ENCODE measurements at places on chromosomes 1 and 21.

- DNase-seq, result no peak
Measured at GRCh38 chr1:89605692-89606091, 27.2 kb upstream of the LRRC8C start.

DNA sequence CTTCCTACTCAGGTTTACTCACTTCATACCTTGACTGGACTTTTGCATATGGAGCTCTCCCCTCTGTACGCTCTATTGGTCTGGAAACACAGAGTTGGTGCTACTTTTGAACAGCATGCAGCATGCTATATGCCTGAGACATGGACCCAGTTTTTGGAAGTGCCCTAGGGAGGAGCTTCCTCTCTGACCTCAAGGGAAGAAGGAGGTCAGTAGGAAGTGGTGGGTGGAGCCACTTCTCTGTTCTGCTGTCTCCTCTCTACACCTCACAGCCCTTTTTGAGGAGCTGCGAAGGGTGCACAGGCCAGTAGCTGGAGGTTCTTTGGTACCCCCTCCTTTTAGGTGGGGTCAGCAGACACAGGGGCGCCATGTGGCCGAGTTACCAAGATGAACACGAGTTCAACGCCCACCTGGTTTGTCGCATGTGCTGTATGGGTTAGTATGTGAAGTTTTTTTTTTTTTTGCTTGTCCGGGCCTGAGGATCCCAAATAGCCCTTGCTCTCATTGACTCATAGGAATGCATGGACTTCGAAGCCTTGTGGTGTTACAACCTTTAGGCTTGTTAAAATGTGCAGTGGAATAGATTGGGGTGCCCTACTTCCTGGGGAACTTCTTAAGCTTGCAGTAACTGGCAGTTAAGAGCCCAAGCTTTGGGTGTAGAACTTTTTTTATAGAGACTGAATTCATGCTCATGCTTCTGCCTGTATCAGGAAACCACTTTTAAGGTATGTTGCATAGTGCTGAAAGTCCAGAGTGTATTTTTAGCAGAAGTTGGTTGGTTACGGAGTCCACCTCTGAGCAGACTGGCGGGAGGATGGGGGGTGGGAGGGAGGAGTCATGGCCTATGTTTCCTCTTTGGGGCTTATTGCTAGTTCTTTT lies 10.7 kb downstream of the MACF1 start:
- no peak for DNase-seq

DNA sequence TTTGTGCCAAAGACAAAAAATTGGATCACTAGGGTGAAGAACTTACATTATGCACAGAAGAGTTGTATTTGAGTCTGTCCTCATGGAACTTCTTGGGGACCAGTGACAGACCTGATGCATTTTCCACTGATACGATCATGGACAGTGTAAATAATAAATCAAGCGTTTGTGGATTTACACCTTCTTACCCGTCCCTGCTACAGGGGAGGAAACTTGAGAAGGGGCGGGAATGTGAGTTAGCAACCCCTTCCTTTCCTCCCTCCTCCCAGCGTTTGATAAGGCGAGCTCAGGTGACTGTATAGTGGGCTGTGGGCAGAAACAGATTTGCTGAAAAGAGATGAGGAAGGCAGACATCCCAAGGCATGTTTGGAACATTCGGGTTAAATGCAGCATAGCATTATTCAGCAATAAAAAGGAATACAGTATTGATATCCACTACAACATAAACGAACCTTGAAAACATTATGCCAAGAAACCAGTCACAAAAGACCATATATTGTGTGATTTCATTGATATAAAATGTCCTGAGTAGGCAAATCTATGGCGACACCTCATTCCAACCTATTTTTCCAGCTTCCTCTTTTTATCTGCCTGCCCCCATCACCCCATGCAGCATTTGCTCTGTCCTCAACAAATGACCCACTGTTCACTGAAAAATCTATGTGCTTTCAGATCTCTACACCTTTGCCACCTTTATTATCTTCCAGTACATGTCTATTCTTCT lies 128.7 kb downstream of the ZZZ3 start:
- DNase-seq, result no peak

DNA sequence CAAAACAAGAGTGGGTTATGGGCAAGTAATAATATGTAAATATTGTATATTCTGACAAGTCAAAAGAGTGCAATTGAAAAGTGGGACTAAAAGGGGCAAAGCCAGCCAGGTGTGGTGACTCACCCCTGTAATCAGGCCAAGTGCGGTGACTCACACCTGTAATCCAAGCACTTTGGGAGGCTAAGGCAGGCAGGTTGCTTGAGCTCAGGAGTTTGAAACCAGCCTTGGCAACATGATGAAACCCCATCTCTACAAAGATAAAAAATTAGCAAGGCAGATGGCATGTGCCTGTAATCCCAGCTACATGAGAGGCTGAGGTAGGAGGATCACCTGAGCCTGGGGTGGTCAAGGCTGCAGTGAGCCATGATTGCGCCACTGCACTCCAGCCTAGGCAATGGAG lies 304.0 kb downstream of the HHIPL2 start:
- DNase-seq, result no peak

GRCh38 chr1:22494943-22495579 lies 43.4 kb downstream of the ZBTB40 start:
- DNase-seq, result no peak

- peak; percentile 28 for DNase-seq
Measured at GRCh38 chr1:61053712-61054600, 28.4 kb upstream of the NFIA start.

DNA sequence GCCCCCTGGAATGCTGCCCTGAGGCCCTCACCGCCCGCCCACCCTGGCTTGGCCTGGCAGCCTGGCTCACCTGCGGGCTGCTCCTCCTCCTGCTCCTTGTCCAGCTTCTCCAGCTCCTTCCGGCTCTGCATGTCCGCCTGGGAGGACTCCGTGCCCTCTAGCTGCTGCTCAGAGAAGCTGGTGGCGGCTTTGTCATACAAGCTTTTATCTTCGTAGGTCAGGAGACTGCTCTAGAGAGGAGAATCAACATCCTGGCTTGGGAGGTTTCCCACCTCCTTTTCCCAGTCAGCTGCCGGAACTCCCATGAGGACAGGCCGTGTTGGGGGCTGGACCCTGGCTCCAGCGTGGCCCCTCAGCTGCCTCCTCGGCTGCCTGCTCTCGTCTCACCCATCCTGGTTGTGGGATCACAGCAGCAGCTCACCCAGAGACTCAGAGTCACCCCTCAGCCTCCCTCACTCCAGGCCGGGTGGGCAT lies 36.6 kb upstream of the TMEM52 start:
- no peak for DNase-seq

- DNase-seq, result no peak
Measured at GRCh38 chr1:186626356-186626932, 53.8 kb downstream of the PTGS2 start.

DNA sequence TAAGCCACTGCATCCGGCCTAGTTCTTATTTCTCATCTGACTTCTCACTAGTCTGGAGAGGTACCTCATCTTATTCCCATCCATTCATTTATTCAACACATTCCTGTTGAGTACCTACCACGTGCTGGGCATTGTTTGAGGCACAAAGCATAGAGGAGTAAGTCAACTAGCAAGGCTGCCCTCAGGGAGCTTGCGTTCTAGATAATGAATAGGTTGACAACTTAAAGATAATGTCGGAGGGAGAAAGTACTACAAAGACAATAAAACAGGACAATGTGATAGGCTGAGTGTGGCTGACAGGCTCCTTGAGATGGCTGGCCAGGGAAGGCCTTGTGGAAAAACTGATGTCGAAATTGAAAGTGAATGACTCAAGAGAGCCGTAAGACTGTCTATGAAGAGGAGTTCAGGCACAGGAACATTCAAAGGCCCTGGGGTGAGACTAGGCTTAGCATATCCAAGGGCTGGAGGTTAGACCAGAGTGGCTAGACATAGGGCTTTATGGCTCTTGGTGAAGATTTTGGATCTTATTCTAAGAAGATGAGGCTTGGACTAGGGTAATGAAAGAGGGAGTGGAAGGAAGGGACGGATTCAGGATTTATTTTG lies 18.3 kb downstream of the SPATA21 start:
- no peak for DNase-seq

DNA sequence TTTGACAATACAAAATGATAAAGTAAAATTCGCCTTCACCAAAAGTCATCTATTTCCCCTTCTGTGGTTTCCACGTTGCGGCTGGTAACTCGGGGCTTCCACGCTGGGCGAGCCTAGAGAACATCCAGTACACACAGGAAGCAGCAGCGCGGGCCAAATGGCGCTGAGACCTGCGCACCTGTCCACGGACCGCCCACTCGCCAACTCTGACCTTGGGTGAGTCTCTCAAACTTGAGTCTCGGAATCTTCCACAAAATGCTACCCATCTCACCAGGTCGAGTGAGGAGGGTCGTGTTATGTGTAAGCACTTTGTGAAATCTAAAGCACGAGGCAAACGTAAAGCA lies 820 bp upstream of the TTF2 start:
- no peak for DNase-seq

- no peak for DNase-seq
Measured at GRCh38 chr1:181141431-181141910, 53.0 kb downstream of the IER5 start.

DNA sequence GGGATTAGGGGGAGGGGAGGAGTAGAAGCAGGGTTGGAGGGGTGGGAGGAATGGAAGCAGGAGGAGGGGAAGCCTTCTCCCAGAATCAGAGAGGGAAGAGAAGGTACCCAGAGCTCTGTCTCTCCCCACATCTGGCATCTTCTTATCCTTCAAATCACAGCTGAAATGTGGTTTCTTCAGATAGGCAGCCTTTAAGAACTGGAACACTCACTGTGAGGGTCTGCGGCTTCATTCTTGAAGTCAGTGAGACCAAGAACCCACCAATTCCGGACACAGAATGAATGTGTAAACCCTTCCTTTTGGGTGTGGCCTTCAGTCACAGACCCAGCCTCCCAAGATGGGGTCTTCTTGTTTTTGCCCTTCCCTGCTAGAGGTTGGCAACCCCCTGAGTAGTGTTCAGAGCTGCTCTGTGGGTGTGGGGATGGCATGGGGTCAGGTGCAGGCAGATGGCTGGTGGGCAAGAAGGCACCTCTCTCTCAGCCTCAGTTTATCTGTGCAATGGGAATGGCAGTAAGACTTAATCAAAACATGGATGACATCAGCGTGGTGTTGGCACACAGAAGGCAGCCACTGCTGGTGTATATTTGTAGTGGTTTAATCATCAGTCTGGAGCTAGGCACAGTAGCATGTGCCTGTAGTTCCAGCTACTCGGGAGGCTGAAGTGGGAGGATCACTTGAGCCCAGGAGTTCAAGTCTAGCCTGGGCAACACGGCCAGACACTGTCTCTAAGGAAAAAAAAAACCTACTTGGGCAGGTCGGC lies 7.2 kb downstream of the FAAH start:
- no peak for DNase-seq

GRCh38 chr1:14929547-14930246 lies 223.8 kb upstream of the TMEM51 start:
- no peak for DNase-seq

GRCh38 chr1:40974945-40975344 lies 4.6 kb upstream of the CTPS1 start:
- DNase-seq, result no peak

DNA sequence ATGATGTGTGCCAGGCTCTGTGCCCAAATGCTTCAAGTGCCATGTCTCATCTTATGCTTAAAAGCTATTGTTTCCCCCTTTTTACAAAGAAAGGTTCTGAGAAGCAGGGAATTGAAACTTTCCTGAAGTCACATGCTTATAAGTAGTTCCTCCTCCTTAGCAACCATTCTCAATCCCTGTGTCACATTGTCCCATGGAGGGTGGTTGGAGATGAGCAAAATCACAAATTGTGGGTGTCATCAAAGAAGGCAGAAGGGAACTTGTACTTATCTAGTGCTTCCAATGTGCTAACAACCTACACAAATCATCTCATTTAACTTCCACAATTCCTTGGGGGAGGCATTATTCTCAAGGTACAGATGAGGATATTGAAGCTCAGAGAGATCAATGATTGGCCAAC lies 10.1 kb upstream of the ERICH3 start:
- no peak for DNase-seq

DNA sequence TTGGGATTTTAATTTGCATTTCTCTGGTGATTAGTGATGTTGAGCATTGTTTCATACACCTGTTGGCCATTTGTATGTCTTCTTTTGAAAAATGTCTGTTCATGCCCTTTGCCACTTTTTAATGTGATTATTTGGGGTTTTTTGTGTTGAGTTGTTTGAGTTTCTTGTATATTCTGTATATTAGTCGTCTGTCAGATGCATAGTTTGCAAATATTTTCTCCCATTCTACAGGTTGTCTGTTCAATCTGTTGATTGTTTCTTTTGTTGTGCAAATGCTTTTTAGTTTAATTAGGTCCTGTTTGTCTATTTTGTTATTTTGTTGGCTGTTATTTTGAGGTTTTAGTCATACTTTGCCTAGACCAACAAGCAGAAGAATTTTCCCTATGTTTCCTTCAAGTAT lies 164.0 kb upstream of the CXADR start:
- DNase-seq, result no peak

- no peak for DNase-seq
Measured at GRCh38 chr1:86542631-86543030, 4.2 kb upstream of the CLCA4 start.

GRCh38 chr1:185431612-185432011 lies 114.6 kb upstream of the IVNS1ABP start:
- DNase-seq, result no peak

- no peak for DNase-seq
Measured at GRCh38 chr21:46141767-46142581, 13.4 kb downstream of the FTCD start.

DNA sequence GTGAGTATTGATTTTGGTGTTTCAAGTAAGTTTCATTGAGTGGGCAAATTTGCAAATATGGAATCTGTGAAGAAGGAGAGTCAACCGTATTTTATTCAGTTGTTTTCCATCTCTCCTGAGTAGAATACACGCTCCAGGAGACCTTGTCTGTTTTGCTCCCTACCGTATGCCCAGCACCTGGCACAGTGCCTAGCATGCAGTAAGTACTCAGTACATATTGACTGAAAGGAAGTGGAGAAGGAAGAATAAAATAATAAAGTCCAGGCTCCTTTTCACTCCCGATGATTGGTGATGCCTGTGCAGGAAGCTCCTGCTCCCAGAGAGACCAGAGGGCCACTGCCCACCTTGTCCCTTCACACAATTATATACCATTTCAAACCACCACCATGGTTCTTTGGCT lies 59.4 kb upstream of the NEK2 start:
- no peak for DNase-seq

DNA sequence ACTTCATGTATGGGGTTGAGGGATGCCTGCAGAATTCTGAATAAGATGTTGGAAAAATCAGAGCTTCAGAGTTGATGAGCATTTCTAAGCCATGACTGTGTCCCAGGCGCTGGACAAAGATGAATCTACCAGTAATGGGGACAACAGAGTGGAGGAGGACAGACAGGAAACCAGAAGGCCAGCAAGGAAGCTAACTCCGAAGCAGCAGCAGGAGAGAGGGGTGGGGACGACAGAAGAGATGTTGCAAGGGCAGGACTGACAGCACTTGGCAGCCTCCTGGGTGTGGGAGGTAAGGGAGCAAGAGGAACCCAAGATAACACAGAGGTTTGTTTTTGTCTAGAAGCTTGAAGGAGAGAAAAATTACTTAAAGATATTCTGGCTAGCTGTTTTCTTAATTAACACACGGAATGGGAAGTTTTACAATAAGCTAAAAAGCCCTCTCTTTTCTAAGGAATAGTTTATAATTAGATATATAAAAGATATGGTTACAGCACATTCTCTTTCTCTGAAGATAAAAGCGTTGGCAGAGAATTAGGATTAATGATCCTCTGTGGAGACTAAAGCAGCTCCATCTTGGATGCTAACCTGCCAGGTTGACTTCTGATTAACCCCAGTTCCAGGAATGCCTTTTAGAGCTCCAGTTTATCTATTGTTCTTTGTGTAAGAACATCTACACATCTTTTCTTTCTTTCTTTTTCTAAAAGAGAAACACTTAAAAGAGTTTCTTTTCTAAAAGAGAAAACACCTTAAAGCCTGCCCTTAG lies 92.7 kb downstream of the TENT5C start:
- no peak for DNase-seq

All from iPS-NIHi11 (cell line).